ENCODE measurements at places on chromosomes 11 and 22.

- no peak for DNase-seq
Observed at GRCh38 chr11:58928691-58929090, 10.6 kb upstream of the GLYATL1 start.

- DNase-seq: no peak
Observed at GRCh38 chr22:41563051-41563711, 2.4 kb downstream of the CSDC2 start.

GRCh38 chr11:84501750-84502149, 1125.4 kb downstream of the DLG2 start:
- DNase-seq: no peak

GRCh38 chr22:30340911-30341685, 14.4 kb upstream of the TBC1D10A start:
- no peak for DNase-seq

- DNase-seq: no peak
Observed at GRCh38 chr11:10982704-10983510, 125.1 kb upstream of the ZBED5 start.

DNA sequence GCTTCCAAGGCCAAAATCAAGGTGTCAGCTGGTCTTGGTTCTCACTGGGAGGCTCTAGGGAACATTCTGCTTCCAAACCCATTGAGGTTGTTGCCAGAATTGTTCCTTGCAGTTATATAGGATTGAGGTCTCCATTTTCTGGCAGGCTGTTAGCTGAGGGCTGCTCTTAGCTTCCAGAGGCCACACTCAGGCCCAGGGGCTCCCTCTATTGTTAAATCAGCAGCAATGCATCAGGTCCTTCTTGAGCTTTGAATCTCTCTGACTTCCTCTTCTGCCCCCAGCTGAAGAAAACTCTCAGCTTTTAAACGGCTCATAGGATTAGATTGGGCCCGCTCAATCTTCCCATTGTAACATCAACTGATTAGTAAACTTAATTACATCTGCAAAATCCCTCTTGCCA, 39.3 kb upstream of the BSX start:
- DNase-seq: peak; percentile 24

DNA sequence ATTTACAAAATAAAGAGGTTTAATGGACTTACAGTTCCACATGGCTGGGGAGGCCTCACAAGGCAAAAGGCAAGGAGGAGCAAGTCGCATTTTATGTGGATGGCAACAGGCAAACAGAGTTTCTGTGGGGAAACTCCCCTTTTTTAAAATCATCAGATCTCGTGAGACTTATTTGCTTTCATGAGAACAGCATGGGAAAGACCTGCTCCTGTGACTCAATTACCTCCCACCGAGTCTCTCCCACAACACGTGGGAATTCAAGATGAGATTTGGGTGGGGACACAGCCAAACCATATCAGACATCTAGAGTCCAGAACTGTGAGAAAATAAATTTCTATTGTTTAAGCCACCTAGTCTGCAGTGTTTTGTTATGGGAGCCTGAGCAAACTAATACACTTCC, 80.8 kb downstream of the ME3 start:
- DNase-seq: no peak

- no peak for DNase-seq
Observed at GRCh38 chr22:22030493-22031182, 48.1 kb upstream of the TOP3B start.

GRCh38 chr11:117819096-117820040, 5.2 kb downstream of the FXYD2 start:
- DNase-seq: peak; percentile 32

DNA sequence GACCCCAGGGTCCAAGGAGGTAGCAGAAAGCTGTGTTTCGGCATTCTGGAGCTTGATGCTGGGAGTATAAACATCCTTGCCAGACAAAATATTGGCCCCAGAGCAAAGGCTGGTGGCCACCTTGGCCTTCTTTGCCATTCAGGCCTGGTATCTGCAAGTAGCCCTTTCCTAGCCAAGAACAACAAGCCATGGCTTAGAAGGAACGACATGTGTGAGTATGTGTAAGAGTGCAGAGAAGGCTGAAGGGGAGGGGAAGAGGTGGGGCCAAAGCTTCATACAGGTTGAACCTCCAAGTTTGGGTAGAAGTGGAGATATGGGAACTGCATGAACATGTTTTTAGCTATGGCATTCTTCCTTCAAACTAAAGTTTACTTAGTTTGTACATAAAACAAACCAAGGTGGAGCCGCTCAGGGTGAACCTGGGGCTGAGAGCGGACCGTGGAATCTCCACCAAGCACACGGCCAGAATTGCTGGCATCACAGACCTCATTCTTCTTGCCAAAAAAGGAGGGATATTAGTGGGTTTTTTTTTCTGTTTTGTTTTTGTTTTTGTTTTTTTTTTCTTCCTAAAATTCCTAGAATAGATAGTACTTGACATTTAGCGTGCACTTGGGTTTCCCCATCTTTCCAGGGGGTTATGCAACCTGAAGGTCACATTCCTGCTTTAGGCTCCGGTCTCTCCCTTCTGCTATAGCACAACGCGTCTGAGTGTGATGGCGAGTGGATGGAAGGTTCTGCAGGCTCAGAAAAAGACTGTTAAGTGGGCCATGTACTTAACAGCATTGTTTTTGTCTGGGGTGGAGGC, 70.9 kb downstream of the ADAMTS15 start:
- no peak for DNase-seq

DNA sequence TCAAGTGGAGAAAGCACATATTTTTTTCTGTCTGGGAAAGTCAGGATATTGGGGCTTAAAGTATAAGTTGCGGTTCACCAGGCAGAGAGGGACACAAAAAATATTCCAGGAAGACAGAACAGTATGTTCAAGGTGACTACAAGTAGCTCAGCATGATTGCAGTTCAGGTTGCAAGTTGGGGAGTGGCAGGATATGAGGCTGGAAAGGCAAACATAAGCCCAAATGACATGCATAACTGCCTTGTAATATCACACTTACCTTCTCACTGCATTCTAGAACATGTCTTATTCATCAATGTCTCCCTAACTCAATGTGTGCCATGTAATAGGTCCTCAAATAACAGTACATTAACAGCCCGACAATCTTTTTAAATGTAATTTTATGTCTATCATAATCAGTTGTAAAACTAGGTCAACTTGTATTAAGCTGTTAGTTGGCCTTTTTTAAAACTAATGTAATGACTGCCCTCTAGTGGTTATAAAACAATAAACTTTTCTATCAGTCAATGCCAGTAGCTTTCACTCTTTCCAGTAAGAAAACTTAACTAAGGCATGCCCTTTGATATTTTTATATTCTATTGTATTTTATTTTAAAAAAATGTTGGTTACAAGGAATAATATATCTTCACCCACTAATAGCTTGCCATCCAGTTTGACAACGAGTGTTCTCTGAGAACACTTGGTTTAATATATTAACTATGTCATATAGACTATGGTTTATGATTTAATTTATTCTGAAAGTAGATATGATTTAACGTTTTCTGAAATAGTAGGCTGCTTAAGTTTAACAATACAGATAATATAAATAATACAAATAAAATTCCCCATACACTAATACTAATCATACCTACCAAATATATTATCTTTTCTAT, 39.4 kb upstream of the CFAP300 start:
- no peak for DNase-seq

- no peak for DNase-seq
Observed at GRCh38 chr22:43446916-43447315, 35.1 kb downstream of the MPPED1 start.

GRCh38 chr22:46063846-46064227, 86.5 kb upstream of the PPARA start:
- DNase-seq: no peak

DNA sequence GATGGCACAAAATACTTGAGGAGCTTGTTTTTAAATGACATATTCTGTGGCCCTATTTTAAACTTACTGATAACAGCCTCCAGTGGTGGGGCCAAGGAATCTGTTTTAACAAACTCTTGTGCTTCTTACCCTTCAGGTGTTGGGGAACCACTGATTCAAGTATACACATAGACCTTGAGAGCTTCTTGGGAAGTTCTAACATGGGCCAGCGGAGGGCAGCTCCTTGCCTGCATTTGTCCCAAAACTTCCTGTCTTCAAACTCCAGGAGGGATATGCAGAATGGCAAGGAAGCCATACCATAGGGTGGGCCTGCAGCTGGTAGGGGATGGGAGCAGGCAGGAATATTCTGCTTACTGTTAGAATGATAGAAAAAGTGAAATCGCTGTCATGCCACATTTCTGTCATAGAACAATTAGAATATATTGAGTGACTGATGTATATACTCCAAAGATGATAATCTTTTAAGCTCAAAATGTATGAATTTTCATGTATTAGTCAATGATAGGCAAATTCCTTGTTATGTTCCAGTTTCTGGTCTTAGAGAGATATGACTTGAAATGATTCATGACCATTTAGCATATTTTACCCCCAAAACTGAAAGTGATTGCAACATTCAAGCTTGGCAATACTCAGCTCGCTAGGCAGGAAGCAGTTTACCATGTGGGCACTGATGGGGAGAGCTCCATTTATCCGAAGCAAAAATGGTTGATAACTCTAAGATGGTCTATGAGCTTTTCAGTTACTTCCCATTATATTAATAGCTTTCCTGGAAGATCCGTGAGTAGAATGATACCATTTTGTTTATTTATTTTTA, 9.2 kb downstream of the EXT2 start:
- DNase-seq: no peak

- no peak for DNase-seq
Observed at GRCh38 chr11:30174265-30175020, 56.4 kb upstream of the FSHB start.

DNA sequence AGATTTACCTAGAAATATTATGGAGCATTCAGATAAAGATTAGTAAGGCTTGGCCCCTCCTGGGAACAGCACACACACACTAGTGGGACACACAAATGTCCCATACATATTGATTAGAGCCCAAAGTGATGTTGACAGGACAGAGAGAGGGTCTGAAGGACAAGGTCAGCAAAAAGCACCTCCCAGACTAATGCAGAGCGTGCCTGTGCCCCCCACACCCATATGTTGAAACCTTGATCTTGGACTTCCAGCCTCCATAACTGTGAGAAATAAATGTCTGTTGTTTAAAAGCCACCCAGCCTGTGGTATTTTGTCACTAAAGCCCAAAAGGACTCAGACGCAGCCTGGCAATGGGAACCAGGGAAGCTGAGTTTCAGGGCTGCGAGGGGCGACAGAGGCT, 27.6 kb downstream of the LRFN4 start:
- no peak for DNase-seq

GRCh38 chr11:74970852-74971395, 17.8 kb upstream of the NEU3 start:
- DNase-seq: no peak

GRCh38 chr11:298406-299065, 790 bp downstream of the IFITM5 start:
- DNase-seq: no peak

DNA sequence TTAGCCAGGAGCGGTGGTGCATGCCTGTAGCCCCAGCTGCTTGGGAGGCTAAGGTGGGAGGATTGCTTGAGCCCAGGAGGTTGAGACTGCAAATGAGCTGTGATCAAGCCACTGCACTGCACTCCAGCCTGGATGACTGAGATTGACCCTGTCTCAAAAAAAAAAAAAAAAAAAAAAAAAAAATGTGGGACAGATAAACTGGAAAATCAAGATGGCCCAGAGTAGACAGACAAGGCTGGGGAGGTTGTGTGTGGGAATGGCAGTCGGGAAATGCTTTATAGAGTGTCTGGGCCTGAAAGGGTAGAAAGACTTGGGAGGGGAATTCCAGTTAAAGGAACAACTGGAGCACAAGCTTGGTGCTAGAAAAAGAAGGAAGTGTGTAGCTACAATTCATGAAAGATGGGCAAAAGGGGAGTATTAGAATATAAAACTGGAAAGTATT, 18.2 kb upstream of the WDR74 start:
- no peak for DNase-seq

GRCh38 chr11:206526-207207, 532 bp downstream of the BET1L start:
- peak; percentile 10 for DNase-seq

DNA sequence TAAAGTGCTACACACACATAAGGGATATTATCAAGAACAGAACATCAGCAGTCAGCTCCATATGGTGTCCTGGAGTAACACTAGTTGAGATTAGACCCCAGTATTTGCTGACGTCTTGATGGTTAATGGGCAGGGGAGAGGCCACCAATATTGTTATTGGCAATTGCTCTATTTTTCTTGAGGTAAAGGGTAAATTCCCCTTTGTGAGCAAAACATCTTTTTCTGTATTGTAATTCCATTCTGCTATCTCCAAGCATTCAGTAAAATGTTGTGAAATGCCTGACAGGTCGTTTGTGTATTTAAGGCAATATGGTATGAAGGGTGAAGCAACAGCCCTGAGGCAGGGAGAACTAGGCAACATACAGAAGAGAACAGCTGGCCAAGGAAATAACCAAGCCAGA, 21.9 kb downstream of the PC start:
- DNase-seq: no peak

DNA sequence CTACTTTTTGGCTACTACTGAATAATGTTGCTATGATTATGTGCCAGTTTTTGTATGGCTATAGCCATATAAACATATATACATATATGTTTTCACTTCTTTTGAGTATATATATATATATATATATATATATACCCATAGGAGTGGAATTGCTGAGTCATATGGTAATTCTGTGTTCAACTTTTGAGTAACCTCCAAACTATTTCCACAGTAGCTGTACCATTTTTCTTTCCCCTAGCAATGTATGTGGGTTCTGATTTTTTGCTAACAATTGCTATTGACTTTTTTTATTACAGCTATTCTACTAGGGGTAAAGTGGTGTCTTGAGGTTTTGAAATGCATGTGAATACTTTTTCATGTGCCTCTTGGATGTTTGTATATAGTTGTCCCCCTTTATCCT, 30.4 kb downstream of the CBL start:
- DNase-seq: no peak

- no peak for DNase-seq
Observed at GRCh38 chr11:3156282-3156660, 8.8 kb downstream of the OSBPL5 start.

- DNase-seq: no peak
Observed at GRCh38 chr11:26243426-26243825, 88.5 kb upstream of the ANO3 start.

- no peak for DNase-seq
Observed at GRCh38 chr11:62398011-62398994, 20.5 kb upstream of the SCGB1A1 start.

DNA sequence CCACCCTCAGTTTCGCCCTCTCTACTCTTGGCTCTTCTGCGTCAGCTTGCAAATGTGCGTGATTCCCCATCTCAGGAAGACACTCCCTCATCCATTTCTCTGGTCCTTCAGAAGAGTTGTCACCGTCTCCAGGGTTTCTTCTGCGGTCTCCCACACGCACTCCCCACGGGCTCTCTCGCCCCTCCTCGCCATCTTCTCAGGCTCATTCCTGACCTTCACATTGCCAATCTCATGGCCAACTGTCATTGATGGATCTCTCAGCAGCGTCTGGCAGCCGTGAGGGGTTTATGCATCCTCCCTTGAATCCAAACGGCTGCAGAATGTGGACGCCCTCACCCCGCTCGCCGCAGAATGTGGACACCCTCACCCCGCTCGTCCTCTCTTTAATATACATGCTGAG, 10.5 kb downstream of the SYNGR1 start:
- DNase-seq: no peak

- peak; percentile 60 for DNase-seq
Observed at GRCh38 chr22:44807915-44808690, 55.7 kb downstream of the ARHGAP8 start.
